Effector memory CD4-positive, alpha-beta T cell (primary cell): ENCODE measurements at places on chromosomes 2 and 18.

DNA sequence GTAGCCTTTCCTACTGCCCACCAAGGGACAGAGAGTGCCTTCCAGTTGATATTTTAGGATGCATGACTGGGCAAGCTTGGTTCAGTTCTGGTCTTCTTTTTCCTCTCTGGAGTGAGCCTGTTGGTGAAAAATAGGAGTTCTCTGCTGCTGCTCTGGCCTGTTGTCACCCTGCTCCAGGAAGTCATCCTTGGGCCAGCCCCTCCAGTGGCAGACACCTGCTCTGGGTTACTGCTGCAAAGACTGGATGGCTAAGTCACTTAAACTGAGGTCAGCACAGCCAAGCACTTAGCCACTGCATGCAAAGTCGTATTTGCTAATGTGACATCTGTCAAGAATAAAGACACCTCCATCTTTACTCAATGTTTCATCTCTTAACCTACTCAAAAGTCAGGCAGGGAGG is 219.6 kb upstream of the ID2 start:
- no peak for DNase-seq

DNA sequence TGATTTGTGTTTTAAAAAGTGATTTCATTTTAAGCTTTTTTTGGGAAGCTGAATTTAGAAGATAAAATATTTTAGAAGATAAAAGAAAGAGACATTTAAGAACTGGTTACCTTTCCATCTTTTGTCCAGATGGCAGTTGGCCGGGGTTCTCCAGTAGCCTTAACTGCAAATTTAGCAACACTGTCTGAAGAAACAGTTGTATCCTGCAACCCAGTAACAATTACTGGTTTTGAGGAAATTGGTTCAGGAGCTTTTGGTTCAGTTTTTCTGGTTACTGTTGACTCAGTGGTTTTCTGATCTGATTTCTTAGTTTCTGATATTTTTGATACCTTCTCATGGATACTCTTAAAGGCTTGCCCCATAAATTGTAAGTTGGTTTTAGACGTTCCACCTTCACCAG is 49.9 kb downstream of the PLEKHA3 start:
- DNase-seq, result no peak

DNA sequence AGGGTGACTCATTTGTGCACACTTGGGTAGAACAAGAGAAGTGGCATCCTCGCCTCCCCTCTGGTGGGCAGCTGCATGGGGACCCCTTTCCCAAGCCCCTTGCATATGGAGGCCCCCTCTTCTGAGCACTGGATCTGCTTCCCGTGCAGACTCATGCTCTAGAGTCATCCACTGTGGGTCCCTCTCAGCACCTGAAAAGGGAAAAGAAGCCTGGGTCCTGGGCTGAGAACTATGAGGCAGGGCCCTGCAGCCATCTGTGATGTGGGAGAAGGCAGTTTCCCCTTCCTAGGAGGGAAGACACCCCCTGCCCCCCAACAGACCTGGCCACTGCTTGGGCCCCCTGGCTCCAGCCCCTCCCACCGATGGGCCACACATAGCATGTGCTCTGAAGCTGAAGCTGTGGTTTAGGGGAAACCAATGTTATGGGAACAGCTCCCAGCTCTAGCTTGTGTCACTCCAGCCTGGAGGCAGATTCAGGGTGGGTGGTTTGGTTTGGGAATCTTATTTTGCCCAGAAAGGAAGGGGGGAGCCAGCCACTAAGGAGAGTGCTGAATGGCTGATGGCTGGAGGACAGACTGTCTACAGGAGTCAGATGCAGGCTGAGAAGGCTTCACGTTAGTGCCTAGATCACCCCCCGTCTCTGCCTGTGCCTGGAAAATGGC is 172.8 kb downstream of the GLI2 start:
- DNase-seq, result no peak

DNA sequence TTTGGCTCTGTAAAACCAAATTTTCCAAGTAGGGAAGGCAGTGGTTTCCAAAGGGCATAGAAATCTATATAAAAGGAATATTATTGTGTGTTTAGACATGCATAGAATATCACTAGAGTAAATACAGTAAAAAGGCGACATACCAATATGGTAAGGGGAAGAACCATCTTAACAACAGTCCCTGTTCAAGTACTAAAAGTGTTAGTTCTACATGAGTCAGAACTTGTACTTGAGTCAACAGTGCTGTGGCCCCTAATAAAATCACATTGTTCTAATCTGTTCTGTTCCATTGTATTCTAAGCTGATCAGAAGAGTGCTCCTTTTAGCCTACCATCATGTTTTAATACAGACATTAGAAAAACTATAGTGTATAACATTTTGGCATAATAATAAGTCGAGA is 36.1 kb upstream of the TNFRSF11A start:
- no peak for DNase-seq

GRCh38 chr2:217953531-217953932 is 49.3 kb downstream of the TNS1 start:
- DNase-seq, result no peak

DNA sequence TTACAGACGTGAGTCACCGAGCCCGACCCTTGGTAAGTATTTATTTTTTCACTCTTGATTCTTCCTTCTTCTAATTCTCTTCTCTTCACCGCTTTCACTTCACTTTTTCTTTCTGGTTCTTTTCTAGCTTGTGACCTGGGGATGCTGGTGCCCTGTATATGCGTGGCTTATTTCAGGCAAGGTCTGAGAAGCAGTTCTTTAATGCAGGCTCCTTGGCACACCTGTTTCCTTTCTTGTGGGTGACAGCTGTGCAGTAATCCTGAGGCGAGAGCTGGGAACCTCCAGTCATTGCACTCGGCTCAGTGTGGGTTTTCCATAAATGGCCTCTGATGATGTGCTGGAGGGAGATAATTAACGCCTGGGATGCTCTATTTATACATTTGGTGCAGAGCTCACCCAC is 193.8 kb downstream of the TSN start:
- no peak for DNase-seq

GRCh38 chr18:37669991-37670534 is 104.5 kb upstream of the CELF4 start:
- DNase-seq, result no peak

DNA sequence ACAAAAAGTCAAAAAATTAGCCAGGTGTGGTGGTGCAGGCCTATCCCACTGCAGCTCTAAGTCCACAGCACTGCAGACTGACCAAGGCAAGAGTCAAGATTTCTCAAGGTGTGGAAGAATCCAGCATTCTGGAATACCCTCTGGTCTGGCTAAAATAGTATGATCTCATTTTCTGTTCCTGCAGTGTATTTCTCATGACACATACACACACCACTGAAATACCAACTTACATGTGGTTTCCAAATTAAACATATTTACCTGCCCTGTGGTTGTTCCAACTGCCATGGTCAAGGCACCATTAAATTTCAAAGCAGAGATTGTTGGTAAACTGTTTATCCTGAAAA is 30.9 kb downstream of the NOL10 start:
- DNase-seq, result no peak

DNA sequence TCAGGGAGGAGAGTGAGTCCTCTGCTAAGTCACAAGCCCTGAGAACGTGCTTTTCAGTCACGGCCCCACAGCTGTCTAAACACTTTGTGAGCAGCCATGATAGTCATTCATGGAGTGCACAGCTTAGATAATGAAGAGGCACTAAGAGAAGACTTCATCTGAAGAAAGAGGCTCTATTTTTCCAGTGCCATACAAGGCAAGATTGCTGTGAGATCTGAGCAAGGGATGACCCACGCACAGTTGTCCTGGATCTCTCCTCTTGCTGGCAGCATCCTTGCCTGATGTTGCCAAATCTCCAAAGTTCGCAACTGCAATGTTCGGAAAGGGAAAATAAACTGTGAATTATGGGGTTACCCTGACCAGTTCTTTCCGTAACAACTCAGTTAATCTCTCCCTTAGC is 418.7 kb downstream of the MEIS1 start:
- DNase-seq, result no peak

DNA sequence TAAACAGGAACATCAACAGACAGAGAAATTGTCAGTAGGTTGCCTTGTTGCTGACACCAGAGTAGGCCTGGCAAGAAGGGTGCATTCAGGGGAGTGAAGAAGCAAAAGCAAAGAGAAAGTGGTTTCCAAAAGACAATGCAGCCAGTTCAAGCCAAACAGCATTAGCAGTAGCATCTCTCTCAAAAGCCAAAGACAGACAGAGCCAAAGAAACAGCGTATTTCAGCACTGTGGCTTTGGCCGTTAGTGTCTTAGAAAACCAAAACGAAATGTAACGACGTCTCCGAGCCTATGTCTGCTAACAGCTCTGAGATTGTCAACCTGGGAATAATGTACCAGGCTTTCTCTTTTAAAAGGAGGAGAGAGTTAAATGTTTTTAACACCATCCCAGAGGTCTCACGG is 178.6 kb downstream of the NRP2 start:
- DNase-seq, result no peak

GRCh38 chr2:39107724-39108273 is 13.1 kb downstream of the SOS1 start:
- DNase-seq, result no peak

DNA sequence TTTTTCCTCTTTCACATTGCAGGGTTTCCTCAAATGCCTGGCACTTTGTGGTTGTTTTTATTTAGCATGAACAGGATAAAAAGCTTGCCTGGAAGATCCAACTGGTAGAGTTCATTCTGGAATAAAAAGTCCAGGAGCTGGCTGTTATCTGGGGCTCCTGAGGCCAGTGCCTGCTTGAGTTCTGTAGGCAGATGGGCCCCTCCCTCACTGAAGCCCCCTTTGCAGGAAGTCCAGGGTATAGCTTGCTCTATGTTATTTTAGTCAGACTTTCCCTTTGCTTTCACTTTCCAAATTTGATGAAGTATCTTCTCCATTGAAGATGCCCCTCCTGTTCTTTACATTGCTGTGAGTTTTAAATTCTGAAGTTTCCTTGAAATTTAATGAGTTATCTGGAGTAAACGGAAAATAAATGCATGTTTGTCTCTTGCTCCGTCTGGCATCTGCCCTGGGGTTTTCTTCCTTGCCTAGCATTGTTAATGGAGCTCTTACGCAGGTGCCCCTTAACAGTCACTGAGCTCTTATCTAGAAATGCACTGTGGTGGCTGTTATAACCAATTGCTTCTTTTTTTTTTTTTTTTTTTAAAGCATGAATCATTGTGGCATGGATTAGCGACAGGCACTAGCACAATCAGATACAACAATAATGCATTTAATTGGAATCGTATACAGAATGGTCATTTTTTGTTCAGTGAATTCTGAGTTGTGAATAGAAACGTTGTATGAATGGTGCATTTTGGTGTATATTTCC is 27.0 kb upstream of the LPIN1 start:
- no peak for DNase-seq
